ENCODE measurements at places on chromosomes 7 and 10.

- DNase-seq, result no peak
These were observed 738 bp upstream of the NCAPG2 start for GRCh38 chr7:158705234-158705850.

- DNase-seq, result no peak
These were observed 1007.7 kb downstream of the NRG3 start for GRCh38 chr10:82882722-82883121.

- no peak for DNase-seq
These were observed 58.3 kb downstream of the TAF3 start for GRCh38 chr10:7876541-7877127.

DNA sequence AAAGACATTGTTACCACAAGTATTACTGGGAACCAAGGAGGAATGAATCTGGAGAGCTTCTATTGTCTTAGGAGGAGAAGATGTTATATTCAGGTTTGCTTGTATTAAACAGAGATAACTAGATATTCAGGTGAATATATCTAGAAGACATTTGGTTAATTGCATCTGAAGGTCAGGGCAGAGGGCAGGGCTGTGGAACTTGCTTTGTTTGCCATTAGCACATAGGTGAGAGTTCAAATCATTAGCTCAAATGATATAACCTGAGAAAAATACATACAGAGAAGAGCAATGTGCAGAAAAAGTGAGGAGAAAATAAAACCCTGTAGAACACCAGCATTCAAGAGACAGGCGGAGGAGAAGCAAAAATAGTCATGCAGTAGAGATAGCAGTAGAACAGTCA lies 116.8 kb downstream of the DNAJB9 start:
- DNase-seq, result no peak

DNA sequence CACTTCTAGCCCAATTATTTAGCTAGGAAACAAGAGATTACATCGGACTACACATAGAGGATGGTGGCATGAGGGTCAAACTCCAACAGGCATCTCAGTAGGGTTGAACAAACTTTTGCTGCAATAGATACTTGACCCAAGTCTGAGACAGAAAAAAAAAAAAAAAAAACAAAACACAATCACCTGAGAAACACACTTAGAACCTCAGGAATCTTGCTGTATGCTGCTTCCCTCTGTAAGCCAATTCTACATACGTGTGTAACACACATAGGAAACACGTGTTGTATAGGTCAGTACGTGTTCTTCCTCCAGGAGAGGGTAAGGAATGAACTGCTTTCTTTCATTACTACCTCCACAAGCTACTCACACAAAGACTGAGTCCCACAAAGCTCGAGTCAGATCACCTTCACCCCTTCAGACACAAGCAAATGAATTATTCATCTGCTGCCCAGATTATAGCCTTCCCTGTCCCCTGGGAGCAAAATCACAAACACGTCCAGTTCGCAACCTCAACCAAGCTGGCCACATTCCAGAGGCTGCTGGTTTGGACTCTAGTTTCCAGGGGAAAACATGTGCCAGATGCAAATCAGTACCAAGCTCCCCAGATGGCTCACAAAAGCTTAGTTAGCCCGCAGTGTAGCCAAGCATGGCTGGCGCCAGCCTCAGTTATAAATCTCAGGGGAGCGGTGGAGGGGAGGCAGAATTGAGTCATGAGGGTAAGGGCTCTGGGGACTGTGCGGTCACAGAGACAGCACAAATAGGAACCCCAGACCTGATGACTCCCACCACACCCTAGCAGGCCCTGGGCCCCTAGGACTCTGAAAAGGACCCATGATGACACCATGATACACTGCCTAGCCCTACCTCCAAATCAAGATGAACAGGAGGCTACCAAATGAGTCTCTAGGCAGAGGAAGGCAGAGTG lies 15.1 kb downstream of the PSAP start:
- DNase-seq, result no peak

DNA sequence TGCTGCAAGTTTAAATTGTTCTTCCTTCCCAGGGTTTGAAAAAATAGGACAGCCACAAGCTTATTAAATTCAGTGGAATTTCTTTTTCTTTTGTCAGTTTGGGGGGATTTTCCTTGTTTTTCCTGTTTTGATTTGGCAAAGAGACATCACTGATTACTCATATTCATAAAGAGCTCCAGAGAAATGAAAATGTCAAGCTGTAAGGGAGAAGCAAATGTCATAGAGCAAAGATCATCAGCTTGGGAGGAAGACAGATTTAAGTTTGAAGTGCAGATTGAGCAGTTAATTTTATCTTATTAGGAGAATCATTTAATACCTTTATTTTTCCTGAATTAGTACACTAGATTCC lies 255.8 kb upstream of the PHYHIPL start:
- no peak for DNase-seq

DNA sequence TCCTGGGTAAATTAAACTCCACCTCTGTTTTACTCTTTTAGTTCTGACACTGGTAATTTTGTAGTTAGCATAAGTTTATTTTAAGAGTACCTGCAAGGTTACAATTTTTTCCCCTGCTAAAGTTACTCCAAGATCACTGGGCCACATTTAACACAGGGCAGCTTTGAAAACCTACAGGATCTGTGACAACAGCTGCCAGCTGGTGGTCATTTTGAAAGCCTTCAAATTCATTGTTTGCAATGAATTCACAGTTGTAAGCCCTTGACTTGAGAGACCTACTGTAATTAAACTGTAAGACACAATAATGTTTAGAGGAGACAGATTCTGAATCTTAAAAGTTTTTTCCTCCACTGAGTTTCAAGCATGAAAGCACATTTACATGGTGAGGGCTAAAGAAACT lies 129.6 kb downstream of the CNOT4 start:
- DNase-seq, result no peak

GRCh38 chr7:46209611-46210388 lies 288.7 kb upstream of the IGFBP3 start:
- no peak for DNase-seq

GRCh38 chr10:96112531-96112930 lies 17.6 kb upstream of the ZNF518A start:
- DNase-seq, result no peak

DNA sequence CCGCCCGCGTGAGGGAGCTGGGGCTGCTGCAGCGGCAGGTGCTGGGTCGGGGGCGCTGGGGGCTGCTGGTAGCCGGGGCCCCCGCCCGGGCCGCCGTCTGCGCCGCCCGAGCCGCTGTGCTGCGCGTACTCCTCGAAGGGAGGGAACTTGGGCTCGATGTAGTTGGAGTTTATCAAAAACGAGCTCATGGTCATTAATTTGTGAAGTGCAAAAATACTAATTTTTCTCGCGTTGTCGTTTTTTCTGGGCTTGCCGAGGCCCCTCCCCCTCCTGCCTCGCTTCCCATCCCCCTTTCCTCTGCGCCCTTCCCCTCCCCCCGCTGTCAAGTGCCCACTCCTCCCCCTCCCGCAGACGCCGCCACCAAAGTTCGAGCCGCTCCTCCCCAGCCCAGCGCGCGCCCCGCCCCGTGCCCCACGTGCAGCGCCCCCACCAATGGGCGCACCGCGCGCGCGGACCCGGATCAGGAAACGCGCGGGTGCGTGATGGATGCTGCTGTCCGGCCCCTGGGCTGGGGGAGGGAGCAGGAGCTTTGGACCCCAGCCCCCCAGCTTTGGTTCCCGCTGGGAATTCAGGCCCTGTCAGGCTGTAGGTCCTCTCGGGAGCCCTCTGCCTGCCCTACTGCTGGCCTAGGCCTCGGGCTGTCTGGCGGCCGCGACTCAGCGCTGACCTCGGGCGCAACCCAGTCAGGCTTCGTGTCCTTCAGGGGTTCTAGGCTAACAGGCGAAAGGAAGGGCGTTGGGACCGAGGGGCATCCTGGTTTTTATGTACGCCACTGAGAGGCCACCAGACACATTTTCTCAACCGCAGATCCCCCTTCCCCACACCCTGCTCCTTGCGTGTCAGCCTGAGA lies at the start of gene HOXA4:
HOXA4 (minus strand) TSS at position 218 of the 850 bp plus-strand sequence; CDS start at position 194, 24 bp downstream.
- peak; percentile 68 for DNase-seq

GRCh38 chr7:4738711-4739527 lies 36.5 kb upstream of the AP5Z1 start:
- DNase-seq, result peak; percentile 11

- no peak for DNase-seq
These were observed 7.5 kb downstream of the RASGEF1A start for GRCh38 chr10:43259213-43259991.

GRCh38 chr7:88686468-88687229 lies 72.9 kb upstream of the ZNF804B start:
- no peak for DNase-seq

GRCh38 chr7:121797657-121798452 lies 75.1 kb upstream of the PTPRZ1 start:
- no peak for DNase-seq

DNA sequence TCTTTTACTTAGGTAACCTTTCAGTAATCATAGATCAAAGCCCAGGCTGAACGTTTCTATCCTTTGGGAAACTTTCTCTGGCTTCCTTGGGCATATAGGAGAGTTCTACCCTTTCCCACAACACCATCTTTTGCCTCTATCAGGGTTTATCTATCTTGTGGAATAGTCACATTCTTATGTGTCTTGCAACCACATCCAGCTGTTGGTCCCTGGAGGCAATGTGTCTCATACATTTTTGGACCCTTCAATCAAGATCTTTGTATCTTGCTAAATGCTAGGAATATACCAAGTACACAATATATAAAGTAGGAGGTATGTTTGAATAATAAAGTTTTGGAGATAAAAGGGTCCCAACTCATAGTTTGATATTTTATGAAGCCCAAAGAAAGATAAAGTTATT lies 121.7 kb downstream of the RNLS start:
- DNase-seq, result no peak

DNA sequence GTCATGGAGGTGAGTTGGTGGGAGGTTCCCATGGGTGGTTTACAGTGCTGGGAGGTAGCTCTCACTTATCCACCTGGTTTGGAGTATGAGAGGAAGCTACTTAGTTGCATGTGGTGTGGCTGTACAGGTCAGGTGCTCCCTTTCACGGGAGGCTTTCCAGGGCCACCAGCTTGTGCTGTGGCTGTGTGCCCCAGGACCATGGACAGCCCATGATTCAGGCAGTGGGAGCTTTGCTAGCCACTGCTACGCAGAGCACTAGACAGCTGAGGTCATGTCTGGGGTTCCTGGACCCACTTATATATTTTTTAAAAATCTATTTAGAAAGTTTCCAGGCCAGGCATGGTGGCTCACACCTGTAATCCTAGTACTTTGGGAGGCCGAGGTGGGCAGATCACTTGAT lies 42.5 kb upstream of the KCNMA1 start:
- no peak for DNase-seq

GRCh38 chr10:27743877-27744801 lies 1.5 kb downstream of the MKX start:
- DNase-seq, result no peak

GRCh38 chr7:100167912-100168323 lies 499 bp downstream of the GAL3ST4 start:
- DNase-seq, result no peak

DNA sequence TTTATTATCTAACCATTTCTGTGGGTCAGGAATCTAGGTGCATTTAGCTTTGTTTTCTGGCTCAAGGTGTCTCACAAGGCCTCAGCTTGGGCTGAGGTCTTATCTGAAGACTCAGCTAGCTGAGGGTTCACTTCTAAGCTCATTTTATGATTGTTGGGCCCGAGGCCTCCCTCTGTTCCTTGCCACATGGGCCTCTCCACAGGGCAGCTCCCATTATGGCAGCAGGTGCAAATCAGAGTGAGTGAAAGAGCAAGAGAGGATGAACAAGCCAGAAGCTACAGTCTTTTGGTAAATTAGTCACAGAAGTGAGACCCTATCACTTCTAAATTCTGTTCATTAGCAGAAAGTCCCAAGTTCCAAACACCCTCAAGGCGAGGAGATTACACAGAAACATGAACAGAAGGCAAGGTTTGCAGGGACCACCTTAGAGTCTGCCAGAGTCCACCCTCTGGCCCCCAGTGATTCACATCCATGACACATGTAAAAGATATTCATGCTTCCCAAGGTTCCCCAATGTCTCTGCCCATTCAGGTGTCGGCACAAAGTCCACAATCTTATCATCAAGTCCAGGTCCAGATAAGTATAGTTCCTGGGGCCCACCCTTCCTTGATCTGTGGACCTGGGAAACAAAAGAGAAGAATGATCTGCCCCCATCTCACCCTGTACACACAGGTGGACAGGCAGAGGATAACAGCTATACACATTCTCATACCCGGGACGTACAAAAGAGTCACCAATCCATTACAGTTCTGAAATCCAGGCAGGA lies 23.7 kb downstream of the FIGNL1 start:
- DNase-seq, result no peak

DNA sequence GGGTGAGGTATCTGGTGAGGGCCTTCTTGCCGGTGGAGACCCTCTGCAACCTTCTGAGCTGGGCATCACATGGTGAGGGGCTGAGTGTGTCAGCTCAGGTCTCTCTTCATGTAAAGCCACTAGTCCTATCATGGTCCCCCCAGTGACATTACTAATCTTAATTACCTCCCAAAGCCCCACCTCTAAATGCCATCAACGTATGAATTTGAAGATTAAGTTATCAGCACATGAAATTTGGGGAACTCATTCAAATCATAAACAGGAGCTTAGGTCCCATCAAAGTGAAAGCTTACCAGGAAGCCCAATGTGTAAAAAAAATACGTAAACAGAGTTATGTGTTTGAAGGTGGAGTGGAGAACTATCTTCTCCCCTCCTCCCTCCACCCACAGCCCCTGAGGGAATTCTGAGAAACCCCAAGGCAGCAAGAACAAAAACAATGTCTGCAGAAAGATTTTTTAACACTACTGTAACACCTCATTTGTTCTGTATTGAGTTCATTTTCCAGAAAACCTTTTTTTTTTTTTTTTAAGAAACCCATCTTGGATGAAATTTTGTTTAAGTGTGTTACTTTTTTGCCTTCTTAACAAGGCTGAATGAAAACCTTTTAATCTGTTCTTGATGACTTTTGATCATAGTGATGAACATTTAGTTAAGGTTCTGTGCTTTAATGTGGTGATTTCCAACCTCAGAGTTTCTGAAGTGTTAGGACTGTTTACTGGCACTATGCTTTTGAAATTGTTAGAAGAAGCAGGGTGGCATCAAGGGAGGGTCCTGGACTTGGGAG lies 19.1 kb upstream of the PCGF5 start:
- DNase-seq, result peak; percentile 61

GRCh38 chr10:13100349-13101294 lies 659 bp downstream of the OPTN start:
- DNase-seq, result peak; percentile 20

DNA sequence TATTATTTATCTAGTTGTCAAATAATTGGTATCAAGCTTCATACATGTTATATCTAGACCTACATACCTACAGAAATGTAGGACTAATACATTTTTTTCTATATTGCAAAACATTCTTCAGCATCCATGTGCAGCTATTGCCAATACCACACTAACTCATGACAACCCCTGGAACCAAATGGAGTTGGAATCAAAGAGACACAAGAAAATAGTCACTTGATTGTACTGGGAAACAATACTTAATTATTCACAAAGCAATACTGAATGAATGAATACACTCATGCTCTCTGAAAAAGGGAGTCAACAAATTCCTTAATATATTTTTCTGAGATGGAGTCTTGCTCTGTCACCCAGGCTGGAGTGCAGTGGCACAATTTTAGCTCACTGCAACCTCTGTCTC lies 10.4 kb upstream of the CFAP43 start:
- DNase-seq, result no peak

All from CD4-positive, alpha-beta T cell treated with Interleukin-4 for 4 hours (primary cell).